ENCODE measurements at places on chromosomes 5 and 9. TPM values are rescaled to one million over a fixed set of nuclear protein-coding genes. Genes with fewer than 3 reads are reported as not detected.

Gene TPM2
- total RNA-seq: 265 TPM

Gene NCBP1
- total RNA-seq: 38.5 TPM

GRCh38 chr5:56175488-56175887 is 57.6 kb downstream of the ANKRD55 start:
- peak; percentile 32 for DNase-seq

DNA sequence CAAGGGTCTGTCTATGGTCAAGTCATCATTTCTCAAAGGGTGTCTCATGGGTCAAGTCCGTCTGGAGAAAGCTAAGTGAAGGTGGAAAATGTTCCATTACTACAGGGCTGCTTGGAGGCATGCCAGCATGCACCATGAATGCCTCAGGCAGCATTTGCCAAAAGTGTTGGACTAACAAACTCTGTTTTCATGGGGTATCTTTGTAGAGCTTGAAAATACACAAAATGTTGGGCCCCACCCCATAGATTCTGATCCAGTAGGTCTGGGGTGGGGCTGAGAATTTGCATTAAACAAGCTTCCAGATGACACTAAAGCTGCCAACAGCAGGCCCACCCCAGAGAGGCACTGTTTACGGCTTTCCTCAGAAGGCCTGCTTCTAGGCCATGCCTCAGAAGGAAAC is 75.0 kb upstream of the FRRS1L start:
- no peak for DNase-seq

Gene PLEKHG4B
- not detected for total RNA-seq

Gene CCL27
- 0.95 TPM for total RNA-seq

Gene TNC
- 12.7 TPM for total RNA-seq

- DNase-seq: no peak
Observed at GRCh38 chr9:16363073-16363781, 507.2 kb downstream of the BNC2 start.

- no peak for DNase-seq
Observed at GRCh38 chr9:96395964-96396363, 12.5 kb upstream of the SLC35D2 start.

- DNase-seq: no peak
Observed at GRCh38 chr5:72265032-72265877, 54.8 kb downstream of the MRPS27 start.

Gene OMD
- total RNA-seq: not detected

GRCh38 chr5:73596705-73597328 is 29.2 kb upstream of the ARHGEF28 start:
- DNase-seq: no peak

DNA sequence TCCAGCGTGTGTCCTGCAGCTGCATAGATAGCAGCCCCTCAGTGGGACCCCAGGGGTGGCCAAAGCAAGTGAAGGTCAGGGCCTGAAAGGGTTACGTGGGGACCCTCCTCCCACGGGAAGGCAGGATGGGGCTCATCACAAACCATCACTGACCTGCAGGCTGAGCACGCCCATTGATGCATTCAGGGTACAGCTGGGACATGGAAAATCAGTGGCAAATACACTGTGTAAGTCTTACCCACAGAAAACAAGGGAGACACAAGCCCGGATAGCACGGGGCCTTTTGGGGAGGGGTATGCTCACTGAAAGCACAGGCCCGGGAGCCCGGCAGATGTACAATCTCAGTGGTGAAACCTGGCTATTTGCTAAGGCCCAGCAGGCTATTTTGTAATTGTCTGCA is 49.1 kb downstream of the SEMA4D start:
- no peak for DNase-seq

DNA sequence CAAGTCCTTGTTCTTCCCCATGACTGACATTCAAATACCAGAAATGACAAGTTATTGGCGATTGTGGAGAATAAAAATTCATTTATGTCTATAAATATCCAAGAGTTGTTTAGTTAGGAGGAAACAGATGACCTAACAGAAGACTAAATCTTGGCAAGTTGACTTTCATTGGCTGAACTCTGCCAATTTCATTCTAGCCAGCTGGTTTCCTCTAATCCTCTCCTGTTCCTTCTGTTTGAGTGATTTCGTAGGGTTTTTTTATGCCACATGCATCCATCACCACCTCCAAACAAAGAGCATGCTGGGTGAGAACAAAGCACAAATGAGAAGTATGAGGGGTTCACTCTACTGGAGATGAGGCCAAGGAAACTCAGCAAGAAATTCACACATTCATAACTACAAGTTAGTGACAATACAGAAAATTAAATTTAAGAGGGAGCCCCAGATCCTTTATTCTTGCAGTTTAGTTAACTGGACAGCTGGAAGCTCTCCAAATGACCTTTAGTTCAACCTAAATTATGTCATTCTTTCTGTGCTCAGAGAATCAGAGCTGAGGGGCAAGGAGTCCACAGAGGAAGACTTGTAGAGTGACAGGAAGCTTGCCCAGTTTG is 932.0 kb downstream of the TLE4 start:
- no peak for DNase-seq

DNA sequence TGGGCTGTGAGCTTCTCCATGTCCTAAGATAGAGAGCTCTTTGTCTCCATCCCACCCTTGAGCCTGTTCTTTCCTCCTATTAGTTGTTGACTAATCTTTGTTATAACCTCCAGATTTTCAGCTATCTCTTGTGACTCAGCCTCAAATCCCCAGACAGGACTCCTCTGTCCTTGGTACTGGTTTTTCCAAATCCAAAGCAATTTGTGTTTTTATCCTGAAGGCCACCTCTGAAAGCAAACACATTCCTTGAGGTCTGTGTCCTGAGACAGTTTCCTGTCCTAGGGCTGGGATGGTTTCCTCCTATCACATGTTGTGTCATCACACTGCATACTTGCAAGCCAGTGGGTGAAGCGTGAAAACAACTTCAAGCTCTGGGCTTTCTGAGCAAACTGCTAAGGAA is 8.5 kb downstream of the TNC start:
- no peak for DNase-seq

- peak; percentile 93 for DNase-seq
Observed at GRCh38 chr5:176784218-176785165, 25.9 kb upstream of the UNC5A start.

DNA sequence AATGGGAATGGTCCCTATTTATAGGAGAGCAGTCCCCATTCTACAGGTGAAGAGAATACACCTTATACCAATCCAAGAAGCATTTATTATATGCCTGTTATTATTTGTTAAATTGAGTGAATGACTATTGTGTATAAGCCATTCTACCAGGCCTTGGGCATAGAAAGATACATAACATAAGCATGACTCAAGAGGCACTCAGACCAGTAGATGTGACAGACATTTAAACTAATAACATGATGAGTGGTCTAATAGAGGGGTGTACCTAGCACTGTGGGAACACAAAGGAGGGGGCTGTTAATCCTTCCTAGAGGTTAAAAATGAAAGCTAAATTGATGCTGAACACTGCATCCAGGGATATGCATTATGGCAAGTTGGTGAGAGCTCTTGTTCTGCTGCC is 145.0 kb upstream of the TNC start:
- DNase-seq: peak; percentile 78

Gene LCN12
- total RNA-seq: 0.31 TPM

GRCh38 chr9:69425136-69425801 is 100.3 kb downstream of the ENTREP1 start:
- DNase-seq: no peak

DNA sequence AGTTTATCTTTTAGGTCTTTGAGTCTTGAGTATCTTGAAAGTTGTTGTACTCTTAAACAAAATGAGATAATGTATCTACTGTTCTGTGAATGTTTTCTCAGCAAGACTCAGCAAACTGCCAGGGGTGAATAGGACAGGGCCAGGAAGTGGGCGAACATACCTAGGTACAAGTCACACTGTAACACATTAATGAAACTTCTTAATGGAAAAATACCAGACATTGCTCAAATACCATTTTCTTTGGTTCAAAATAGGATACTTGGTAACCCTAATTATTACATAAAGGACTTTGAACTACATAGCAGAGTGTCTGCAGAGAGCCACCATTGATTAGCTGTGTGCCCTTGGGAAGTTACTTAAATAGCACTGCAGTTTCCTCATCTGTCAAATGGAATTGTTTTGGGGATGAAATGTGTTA is 197.5 kb downstream of the ARHGEF28 start:
- DNase-seq: no peak

GRCh38 chr5:44356231-44356630 is 33.0 kb downstream of the FGF10 start:
- DNase-seq: no peak

Gene FBP2
- total RNA-seq: not detected

DNA sequence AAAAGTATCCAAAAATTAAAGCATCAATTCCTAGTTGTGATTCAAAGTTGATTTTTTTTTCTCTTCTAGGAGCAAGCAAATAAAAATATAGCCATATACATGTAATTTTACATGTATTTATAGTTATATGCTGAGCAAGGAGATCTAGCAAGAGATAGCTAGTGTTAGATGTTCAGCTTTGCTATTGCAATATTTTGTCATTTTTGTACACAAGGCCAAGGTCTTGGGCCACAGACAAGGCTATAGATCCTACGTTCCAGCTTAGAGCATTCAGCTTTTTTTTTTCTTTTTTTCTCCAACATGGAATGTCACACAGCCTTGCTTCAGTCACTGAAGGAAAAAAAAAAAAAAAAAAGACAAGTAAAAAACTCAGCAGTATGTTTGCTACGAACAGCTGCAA is 36.8 kb downstream of the HMGCR start:
- no peak for DNase-seq

DNA sequence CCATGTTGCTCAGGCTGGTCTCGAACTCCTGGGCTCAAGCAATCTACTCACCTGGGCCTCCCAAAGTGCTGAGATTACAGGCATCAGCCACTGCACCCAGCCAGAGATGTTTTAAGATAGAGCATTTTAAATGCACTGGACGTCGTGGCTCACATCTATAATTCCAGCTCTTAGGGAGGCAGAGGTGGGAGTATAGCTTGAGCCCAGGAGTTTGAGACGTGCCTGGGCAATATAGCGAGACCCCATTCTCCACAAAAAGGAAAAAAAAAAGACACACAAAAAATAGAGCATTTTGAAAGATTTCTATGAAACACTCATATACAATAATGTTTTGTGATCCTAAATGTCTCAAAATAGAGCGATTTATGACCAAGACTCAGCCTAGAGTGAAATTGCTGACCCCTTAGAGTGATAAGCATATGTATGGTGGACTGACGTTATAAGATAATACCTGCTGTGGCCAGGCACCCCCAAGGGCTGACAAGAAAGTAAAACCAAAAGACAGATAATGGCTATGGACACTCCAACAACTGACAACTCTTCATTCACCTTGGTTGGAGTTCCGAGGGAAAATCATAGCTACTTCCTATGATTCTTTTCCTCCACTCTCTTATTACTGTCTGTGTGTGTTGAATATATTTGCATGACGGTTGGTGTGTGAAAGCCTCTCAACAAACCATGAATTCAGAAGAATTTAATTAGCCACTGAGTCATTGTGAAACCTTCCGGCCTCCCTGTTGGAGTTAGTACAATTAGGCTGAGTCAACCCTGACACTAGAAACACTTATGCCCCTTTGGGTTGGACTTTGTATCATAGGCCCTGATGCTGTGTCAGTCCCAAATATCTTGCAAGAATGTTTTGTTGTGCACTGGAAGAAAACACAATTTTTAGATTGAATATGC is 526.5 kb upstream of the NUDT12 start:
- DNase-seq: no peak

DNA sequence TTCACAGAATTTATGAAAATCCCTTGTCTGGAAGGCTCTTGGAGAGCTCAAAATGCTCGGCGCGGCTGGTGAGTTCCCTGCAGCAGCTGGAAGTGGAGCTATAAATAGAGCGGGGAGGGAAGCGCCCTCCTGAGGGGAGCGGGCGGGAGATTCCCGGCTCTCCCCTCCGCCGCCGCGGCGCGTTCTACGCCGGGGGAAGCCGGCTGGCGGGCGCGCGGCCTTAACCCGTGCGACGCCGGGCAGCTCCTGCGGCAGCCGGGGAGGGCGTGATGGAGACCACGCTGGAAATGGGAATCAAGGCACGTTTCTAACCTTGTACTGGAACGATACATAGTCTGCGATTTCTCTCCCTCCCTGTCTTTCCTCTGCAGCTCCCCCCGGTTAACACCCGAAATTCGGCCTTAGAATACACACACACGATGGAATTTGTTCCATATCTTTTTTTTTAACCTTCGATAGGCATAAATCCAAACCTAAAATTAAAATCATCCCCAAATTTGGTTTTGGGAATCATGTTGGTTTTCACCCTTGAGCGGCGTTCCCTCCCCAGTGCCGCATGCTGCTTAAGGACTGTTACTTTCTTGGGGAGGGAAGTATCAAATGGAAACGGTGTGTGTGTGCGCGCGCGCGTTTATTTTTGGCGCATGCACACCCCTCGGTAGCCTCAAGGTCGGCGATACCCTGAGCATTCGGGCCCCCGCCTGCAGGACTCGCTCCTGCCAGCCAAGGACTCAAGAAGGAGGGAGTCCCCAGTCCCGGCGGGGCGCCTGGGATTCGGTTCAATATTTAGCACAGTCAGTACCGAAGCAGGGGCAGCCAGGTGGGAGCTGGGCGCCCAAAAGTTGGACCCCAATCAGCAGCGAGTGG is 306.3 kb upstream of the KCNN2 start:
- no peak for DNase-seq

GRCh38 chr5:96584712-96585111 is 77.5 kb upstream of the CAST start:
- no peak for DNase-seq

Gene SLC6A7
- total RNA-seq: not detected

DNA sequence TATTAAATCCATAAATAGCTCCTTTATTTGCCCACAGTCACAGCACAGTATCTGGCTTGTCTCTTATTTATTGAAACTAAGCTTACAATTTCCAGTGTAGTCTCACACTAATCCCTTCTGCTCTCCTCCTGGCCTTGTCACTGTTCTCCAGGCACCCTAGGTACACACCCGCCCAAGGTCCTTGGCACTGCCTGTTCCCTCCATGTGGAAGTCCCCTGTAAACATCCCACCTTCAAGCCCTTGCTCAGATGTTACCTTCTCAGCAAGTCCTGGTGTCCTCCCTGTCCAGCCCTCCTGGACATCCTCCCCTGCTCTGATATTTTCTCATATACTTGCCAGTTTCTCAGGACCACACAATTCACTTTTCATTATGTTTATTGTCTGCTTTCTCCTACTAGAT is 44.2 kb upstream of the CFAP157 start:
- no peak for DNase-seq

DNA sequence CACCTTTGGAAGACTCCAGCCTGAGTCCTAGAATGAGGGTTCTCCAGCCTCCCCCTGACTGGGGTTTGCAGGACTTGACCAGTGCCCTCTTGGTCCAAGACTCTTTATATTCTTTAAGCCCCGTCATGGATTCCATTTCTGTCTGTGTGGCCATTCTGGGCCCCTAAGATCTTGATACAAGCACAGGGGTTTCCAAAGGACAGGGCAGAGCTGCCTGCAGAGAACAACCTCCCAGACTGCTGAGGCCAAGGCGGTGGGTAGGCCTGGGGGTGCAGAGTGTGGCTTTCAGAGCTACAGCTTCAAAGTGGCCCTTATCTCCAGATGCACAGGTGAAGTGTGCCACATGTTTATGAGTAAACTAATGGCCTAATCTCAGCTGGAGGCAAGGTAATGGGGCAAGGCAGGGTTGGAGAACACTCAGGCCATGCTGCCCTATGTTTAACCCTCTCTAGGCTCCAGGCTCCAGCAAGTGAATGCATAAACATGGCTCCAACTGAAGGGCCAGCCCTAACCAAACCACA is 32.1 kb downstream of the FOXI1 start:
- DNase-seq: no peak

Data from foreskin keratinocyte (primary cell).